ENCODE measurements at places on chromosomes 5 and 9.

DNA sequence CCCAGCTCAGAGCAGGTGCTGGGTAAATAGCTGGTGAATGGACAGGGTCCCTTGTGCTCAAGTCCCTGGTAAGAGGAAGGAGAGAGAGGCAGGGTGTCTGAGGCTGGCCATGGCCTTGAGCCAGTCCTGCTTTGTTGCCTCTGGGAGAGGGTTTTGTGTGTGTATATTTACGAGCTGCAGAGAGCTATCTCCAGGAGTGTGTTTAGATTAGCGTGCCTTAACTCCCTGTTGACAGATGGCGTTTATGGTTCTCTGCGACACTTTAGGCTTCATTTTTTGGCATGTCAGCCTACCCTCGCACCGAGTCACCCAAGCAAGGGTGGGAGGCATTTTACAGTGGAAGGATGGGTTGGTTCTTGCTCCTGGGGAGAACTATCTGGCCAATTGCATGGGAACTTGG, 22.2 kb downstream of the HMCN2 start:
- no peak for DNase-seq

- DNase-seq, result no peak
These were observed 146.4 kb downstream of the SGCD start for GRCh38 chr5:156473269-156473908.

DNA sequence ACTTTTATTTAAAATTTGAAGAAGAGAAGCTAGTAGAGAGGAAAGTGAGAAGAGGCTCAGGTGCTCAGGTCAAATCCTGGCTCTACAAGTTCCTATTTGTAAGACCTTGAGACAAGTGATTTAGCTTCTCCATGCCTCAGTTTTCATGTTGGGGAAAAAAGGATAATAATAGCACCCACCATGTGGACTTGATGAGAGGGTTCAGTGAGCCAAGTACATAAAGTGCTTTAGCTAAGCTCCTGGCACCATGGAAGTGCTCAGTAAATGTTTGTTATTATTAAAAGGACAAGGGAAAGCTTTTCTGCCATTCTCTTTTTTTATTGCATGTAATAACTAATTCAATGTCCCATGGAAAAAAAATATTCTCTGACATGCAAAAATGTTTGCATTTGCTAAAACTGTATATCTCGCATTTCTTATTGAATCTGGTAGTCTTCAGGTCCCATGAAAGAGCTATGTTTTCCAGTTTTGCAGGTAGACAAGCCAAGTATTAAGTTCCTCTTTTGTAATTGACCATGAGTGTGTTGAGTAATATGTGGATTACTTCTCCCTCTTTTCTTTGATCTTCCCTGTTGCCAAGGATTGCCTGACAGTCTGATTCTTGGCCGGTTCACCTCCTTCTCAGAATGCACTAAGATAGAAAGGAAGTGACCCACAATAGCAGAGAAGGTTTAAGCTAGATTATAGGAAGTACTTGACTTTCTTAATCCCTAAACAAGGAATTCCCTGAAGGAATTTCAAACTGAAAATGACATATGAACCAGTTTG, 45.6 kb upstream of the TRIM32 start:
- no peak for DNase-seq

- DNase-seq, result no peak
These were observed 322.2 kb downstream of the GLIS3 start for GRCh38 chr9:3977614-3978112.

GRCh38 chr5:113760486-113760885, 247.0 kb downstream of the YTHDC2 start:
- no peak for DNase-seq

DNA sequence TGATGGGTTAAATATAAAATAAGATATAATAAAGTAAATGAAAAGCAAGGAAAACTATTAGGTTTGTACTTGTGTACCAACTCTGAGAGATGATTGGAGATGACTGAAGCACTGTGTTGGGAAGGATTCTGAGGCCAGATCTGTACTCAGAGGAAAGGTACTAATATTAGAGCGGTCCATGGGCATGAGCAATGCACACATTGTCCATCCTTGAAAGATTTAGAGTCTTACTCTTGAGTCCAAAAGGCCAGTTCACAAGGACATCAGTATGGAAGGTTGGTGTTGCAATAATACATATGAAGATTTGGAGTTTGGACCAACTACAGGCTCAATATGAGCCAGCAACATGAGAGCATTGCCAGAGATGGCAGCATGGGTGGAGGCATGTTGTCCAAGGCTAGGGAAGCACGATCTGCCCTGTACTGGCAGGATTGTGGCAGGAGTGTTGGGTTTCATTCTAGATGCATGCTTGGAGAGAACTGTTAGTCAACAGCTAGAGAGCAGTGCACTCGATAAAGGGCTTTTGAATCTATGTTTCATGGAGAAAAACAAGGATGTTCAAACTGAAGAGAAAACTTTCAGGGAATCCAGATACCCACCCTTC, 84.4 kb downstream of the TMEM215 start:
- no peak for DNase-seq

DNA sequence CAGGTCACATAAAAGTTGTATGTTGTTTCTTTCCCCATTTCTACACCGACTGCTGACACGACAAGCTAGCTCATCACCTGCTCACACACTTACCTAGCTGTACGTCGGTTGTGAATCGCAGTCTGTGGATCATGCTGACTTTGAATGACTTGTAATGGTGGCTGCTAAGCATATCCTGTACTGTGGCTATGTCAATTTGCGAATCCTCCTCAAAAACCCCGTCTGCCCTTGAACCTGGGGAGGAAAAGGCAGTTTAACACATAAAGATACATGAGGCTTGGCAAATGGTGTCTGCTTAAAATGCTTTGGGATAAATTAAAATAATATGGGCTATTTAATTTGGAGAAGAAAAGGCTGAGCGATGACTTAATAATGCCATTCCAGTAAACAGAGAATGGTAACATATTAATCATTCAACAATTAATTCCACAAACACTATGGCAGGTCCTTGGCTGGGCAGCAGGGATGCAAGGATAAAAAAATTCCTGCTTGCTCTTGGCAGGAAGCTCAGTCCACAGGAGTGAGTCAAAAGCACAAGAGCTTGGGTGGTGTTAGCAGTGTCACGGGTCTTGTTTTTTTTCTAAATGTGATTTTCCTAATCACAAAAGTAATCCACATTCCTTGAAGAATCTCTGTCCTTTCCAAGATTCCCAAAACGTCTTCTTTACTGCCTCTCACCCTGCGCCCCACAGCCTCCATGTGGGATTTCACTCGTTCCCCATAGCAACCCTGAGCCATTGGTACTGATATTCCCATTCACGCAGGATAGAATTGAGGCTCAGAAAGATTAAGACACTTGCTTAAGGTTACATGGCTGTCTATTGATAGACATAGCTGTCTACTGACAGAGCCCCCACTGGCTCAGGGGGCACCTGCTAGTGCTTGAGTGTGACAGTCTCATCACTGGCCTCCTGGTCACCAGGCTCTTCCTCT, 222.4 kb downstream of the MAPKAP1 start:
- no peak for DNase-seq

All from activated T-cell treated with anti-CD3 and anti-CD28 coated beads, Interleukin-2, amount 50 U/mL, for 72 hours (primary cell).